ENCODE measurements at places on chromosomes 12 and 14.
A peak's percentile ranks its signal among the peaks of the same experiment; 100 is the strongest.

DNA sequence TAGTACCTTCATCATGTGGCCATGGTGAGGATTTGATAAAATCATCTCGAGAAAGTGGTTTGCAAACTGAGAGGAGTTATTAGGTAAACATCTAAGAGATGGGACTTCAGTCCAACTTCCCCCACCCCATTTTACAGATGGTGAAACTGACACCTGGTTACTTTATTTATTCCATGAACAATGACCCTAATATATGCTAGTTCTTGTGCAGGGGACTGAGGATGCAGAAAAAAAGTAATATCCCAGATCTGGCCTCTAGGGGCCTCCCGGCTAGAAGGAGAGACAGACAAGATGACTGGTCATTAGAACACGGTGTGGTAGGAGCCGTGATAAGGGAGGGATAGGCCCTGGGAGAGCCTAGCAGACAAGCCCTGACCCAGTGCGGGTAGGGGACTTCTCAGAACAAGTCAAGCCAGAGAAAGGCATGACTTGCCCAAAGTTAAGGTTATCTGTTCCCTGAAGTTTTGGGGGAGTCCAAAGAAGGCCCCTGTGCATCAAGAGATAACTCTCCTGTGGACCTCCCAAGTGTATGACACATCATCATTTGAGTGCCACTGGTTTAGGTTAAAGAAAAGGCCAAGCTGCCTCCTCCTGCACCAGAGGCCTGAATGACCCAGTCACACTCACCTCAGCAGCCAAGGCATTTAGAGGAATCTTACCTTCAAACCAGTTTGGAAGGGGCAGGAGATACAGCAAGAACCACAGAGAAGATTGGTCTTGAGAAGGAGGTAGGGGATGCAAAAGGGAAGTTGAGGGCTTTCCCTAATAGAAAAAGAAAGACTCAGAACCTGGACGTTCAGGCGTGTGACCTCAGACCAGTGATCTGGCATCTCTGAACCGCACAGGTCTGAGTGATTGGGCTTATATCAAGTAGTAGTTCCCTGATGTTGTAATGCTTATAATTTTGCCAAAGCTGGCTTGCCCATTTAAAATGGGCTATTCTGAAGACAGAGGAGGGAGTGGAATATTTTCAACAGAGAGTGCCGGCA, 1.6 kb downstream of the CMKLR1 start:
- peak; percentile 26 for DNase-seq

DNA sequence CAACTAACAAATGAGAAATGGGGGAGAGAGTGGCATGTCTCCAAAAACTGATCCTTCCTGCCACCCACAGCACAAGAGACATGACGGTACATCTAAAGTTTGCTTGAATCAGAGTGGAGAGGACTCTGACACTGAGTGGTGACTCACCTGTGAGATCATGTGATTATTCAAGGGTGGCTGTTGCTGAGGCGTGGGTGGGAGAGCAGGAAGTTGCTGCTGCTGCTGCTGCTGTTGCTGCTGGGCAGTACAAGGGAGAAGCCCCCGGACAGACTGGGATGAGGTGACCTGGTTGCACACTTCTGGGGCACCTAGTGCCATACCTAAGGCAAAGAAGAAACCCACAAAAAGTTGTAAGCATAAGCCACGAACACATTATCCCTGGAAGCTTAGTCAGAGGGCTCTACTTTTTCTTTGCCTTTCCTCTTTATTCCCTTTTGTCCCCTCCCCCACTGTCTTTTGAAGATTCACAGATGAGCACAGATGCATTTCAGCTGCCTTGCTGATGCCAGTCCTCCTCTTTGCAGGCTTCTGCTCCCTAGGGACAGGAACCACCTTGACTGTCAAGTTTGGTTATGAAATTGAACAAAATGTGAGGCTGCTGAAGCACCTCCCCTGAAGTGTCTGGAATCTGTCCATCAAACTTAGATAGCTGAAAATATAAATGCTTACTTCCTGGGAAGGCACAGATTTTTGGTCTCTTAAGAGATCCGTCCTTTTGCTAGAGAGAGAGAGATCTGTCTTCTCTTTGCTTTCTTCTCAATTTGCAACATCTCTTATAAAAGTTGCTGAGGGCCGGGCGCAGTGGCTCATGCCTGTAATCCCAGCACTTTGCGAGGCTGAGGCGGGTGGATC, 29.4 kb upstream of the STAC3 start:
- no peak for DNase-seq

GRCh38 chr14:26598081-26598671, 343 bp upstream of the NOVA1 start:
- DNase-seq: peak; percentile 83

DNA sequence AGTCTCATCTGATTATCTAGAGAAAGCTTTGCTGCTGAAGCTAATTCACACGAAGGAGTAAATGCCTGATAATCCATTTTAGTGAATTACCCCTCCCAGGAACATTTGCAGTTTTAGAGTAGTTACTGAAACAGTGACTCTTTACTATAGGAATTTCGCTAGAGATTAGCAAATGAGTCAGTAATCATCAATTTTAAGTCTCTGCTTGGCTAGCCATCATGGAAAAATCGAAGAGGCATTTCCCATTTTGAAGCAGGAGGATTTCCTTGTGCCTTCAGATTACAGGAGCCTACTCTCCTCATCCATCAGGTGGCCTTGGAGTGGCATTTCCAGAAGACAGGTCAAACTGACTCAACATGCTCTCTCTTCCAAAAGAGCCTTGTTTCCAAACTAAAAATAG, 154.5 kb downstream of the EGLN3 start:
- DNase-seq: no peak

DNA sequence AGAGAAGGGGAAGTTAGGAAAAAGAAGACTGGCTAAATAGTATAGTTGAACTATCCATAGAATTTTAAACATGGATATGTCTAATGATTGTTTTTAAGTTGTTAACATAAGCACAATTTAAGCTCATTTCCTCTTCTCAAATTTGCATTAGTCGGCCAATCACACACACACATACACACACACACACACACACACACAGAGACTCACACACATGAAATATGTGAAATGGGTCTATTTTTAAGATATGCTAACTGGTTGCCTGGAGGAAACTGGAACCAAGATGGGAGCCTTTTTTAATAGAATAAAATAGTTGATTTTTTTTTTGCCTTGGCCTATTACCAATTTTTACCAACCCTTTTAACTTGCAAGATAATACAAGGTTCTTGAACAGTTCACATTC, 24.0 kb upstream of the STYK1 start:
- no peak for DNase-seq

DNA sequence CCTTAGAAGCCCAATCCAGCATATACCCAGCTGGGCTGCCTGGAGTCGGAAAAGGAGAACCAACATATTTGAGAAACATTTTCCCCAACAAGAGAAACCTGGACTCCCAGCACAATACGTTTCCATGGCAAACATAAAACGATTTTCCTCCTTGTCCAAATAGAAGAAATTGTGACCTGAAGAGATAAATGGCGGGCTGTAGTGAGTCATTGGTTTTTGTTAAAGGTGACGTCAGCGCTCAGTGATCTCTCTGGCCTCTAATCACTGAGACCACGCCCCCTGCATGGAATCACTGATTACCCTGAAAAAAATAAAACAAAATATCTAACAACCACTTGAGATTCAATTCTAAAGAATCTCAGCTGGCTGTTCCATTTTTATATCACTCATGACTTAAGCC, 6.0 kb downstream of the CCDC60 start:
- no peak for DNase-seq

DNA sequence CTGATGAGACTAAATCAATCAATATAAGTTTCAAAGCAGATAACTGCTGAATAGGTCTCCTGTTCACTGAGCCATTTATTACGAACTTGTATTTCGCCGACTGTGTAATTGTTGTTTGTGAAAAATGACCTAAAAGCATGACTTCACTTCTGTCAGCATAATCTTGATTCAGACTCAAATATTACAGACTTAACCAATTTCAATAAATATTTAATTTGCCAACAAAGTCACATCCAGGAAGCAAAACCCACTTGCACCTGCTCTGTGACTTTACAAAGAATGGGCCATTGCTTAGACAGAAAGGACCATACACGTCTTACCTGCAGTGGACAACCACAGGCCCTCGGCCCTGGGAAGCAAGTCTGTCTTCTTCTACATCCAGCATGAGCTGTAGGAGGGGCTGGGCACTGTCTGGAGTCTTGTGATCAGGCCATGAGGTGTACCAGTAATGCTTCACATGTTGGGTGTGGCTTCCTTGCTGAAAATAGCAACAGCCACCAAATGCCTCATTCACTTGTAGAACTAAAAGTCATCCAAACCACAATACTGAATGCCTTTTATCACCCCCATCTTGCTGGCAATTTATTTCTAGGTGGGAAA, 23.5 kb upstream of the PTPRB start:
- no peak for DNase-seq

DNA sequence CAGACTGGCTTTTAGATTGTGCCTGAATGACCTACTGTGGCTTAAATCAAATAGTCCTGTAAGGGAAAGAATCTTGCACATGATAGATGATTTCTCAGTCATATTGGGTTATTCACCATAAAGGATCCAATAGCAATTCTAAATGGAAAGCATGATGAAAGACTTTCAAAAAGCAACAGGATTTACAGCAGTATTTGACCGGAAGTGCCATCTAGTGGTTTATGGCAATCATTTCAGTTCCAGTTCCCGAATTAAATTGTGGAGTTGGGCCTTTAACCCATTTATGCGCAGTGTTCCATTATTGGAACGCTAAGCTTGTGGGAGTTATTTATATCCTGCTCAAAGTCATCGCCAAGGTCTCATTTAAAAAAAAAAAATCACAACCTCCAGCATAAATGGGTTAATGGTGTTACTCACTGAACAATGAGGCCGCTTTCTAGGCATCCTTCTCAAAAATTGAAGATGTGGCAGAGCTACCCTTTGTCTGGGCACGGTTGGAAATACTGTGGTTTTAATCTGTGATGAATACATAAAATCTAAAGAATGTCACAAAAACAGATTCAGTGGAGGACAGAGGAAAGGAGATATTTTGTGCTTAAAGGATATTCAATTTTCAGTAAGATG, 60.8 kb upstream of the REP15 start:
- DNase-seq: peak; percentile 14

DNA sequence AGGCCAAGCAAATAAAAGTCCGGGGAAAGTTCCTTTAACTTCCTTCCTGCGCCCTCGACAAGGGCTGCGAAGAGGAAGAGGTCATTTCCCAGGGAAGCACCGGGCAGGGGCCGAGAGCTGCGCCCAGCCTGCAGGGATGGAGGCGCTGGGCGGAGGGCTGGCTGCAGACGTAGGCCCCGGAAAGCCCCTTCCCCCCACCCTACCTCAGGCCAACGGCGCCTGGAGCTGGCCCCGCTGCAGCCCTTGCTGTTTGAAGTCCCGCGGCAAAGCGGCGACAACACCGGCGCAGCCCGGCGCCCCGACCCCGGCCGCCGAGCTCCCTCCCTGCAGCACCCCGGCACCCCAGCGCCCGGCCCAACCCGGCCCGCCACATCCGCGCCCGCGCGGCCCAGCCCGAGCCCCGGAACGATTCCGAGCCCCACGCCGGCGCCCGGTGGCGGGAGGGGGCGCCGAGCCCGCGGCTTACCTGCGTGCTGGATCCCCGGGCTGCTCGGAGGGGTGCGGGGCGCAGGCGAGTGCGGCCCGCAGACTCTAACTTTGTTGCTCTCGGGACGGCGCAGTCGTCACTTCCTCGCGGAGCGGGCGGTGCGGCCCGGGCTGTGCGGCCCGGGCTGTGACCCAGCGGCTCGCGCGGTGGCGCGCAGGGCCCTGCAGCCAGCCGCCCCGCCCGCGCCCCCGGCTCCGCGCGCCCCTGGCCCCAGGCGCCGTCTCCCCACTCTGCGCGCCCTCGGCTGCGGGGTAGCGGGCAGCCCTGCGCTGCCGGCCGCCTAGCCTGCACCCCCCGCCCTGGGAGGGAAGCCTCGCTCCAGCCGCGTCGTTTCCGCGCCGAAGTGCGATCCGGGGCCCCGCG, 64.8 kb upstream of the PTGR2 start:
- peak; percentile 40 for DNase-seq

GRCh38 chr14:60642270-60643140, 6.8 kb downstream of the SIX1 start:
- DNase-seq: no peak

DNA sequence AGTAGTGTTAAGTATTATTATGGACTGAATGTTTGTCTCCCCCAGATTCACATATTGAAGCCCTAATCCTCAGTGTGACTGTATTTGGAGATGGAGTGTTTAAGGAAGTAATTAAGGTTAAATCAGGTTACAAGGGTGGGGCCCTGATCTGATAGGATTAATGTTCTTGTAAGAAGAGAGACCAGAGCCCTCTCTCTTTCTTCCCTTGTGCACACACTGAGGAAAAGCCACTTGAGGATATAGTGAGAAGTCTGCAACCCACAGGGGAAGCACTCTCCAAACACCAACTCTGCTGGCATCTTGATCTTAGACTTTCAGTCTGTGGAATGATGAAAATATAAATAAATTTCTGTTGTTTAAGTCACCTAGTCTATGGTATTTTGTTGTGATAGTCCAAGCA, 2.2 kb upstream of the KLRG1 start:
- DNase-seq: peak; percentile 17

GRCh38 chr12:12716151-12716792, 896 bp upstream of the CDKN1B start:
- DNase-seq: no peak

- no peak for DNase-seq
Observed at GRCh38 chr12:52337054-52337453, 15.9 kb upstream of the KRT83 start.

DNA sequence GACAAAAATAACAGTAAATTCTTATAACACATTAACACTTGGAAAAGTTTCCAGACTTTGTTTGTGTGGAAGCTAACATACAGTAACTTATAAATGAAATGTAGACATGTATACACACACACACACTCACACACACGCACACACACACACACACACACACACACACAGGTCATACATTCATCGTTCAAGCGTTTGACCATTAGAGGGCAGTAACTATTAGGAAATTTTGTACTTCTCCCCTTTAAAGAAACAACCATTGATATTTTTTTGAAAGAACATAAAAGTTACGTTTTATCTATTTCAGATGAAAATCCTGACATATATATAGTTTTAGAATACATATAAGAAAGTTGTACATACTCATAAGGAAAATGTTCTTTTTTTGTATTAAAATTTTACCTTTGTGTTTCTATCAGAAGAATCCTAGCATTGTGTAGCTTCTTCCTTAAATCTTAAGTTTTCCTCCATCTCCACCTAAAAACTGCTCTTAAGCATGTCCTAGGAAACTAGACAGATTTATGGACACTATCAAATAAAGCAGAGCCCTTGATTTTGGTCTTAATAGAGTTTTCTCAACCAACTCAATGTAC, 29.0 kb downstream of the PTPRQ start:
- peak; percentile 10 for DNase-seq

DNA sequence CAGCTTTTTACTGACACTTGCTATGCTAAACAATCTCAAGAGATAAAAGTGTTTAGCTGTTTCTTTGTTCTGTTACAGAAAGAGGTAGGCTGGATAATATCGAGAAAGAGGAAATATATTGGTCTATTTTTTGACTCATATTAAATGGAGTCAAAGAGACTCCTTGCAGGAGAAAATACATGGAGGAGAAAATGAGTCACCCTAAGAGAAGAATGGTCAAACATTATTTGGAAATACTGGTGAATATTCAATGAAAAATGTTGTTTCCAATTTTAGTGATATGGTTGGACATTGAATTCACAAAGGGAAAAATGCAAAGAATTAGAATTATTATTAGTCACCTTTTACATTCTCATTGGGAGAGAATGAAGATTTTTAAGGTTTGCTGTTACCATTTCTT, 3.2 kb downstream of the KCNJ8 start:
- no peak for DNase-seq
